ENCODE measurements at places on chromosomes 16 and 17.

DNA sequence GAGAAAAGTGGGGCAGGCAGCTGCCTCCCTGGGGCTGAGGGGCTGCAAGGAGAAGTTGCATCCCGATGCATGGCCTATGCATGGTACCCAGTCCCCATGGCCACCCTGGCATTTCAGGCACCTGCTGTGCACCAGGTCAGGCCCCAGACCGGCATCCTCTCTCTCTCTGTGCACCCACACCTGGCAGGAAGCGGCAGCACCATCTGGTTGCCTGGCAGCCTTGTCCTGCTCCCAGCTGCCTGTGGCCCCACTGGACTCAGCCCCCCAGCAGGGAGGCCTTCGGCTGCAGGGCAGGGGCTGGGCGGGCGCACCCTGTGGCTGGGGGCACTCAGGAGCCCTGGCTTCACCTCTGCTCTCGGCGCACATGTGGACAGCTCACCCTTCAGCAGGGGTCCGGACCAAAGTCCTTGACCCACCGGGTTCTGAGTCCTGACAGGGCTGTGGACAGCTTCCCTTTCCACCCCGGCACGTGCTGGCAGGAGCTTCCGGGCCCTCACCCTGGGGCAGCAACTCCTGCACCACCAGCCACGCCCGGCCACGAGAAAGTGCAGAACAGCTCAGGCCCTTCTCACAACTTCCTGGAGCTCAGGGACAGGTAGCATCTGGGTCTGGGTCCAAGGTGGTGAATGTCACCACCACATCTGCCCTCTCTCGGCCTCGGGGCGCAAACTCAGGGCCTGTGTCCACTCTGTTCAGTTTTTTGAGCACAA lies 36.7 kb downstream of the CTU2 start:
- no peak for DNase-seq

DNA sequence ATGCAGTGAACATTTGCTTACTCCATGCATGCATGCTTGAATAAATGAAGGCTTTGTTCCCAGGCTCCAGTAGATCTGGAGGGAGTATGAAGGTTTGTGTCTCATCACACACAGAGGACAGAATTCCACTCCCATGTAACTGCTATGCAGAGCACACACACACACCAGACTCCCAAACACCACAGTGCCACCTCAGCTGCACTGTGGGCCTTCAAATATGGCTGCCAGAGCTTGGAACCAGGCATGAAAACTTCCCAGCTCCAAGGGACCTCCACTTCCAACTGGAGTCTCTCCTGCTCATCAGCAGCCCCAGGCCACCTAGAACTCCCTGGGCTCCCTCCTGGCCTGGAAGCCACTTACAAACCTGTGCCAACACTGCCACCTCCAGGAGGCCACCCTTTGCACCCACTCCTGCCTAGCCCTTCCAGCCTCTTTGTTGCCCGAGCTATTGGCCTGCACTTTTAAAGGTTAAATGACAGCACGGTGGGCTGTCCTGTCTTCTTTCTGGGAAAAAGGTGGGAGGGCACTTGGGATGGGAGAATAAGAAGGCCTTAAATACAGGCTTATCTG lies 151.2 kb downstream of the ZNF423 start:
- no peak for DNase-seq

DNA sequence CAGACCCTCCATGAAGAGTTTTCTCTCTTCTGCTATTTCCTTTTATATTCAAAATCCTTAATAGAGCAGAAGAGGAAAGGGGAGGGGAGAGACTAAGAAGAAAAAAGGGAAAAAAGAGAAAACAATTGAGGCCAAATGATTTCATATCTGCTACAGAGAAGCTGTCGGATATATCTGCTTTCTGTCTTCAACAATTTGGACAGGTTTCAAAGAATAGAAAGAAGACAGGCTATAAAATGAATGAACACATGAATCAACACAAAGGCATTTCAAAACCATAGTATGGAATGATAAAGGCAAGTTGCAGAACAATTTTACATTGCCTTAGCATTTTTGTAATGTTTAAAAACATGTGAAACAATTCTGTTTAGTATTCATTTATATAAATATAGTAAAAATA lies 4.7 kb upstream of the CMTR2 start:
- DNase-seq = no peak

DNA sequence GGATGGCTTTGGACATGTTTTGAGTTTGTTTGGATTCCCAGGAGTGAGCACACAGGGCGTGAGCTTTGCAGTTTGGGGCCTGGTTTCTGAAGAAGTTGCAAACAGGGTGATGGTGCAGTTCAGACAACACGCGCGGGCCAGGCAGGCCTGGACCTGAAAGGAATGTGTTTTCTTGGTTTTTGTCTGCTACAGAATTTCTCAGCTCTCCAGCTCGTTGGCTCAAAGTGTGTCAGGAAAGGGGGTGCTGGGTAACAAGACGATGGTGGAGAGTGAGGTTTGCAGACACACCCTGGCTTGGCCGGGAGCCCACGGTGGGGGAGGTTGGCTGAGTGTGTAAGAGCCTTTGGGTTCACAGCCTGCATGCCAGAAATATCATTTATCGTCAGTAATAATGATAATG lies 82.3 kb downstream of the CMIP start:
- no peak for DNase-seq

DNA sequence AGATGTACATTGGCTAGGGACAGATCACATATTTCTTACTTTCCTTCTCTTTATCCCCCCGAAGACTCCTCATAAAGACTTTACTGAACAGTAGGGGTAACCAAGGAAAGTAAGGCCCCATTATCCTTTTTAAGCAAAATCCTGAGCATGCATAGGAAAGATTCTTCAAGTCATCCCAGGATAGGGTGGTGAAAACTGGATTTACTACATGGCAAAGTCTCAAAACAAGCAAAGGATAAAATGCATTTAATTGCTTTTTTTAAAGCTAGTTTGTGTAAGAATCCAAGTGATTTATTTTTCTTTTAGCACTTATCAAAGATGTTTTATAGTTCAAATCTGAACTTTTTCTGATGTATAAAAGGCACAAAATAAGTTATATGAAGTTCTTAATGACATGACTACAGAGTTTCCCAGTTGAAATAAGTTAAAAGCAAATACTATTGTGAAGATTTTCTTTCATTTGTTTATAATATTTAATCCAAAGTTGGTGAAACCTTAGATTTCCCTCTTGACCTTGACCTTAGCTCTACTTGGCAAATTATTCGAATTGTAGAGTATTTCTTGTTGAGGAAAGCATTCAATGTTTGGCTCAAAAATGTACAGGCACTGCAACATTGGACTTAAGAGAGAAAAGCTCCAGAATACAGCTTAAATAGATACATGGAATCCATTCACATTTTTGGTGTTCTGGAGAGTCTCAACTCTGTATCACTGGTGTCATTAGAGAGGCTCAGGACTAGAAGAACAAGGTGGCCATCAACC lies 104.3 kb downstream of the ABCA8 start:
- DNase-seq = no peak

- DNase-seq = no peak
Measured at GRCh38 chr16:86622700-86623615, 44.6 kb downstream of the FOXL1 start.

- no peak for DNase-seq
Measured at GRCh38 chr16:88381820-88382451, 823 bp upstream of the ZNF469 start.

DNA sequence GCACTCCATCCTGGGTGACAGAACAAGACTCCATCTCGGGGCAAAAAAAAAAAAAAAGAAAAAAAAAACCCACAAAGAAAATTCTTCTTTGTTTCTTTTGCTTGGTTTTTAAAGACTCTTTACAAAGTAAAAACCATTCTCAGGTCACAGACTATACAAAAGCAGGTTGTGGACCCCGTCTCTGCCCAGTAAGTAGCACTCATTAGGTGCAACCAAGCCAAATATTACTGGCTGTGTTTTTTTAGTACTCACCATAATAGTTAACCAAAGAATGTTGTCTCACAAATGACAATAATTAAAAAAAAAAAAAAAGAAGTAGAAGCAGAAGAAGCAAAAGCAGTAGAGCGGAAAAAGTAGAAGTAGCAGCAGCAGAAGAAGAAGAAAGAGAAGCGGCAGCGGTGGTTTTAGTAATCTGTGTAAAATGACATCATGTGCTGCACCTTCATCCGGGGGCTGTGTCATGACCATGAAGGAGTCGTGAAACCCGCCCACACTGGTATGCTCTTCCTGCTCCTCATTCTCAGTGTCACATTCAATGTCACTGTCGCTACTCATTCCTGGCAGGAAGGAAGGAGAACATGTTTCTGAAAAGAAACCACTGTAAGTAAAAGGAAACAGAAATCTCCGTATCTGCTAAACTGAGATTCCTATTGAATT lies 105.4 kb downstream of the TRIM37 start:
- no peak for DNase-seq

DNA sequence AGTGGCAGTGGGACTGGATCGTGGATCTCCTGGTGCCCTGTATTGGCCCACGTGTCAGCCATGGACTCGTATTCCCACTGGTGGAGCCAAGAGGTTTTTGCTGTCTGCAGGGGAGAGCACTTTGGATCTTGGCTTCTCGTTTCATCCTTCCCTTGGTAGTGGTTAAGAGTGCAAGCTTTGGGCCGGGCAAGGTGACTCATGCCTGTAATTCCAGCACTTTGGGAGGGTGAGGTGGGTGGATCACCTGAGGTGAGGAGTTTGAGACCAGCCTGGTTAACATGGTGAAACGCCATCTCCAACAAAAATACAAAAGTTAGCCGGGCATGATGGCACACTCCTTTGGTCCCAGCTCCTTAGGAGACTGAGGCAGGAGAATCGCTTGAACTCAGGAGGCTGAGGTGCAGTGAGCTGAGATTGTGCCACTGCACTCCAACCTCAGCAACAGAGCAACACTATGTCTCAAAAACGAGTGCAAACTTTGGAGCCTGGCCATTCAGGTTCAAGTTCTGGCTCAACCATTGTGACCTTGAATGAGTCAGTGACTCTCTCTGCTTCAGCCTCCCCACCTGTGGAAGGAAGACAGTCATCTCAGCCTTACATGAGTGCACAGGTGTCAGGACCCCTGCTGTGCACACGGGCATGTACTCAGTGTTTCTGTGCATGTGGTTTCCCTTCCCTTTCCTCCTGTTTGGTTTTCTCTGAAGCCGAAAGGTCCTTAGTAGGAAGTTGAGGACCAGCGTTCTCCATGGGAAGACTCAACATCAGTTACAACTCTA lies 57.4 kb downstream of the PLCG2 start:
- DNase-seq = no peak

DNA sequence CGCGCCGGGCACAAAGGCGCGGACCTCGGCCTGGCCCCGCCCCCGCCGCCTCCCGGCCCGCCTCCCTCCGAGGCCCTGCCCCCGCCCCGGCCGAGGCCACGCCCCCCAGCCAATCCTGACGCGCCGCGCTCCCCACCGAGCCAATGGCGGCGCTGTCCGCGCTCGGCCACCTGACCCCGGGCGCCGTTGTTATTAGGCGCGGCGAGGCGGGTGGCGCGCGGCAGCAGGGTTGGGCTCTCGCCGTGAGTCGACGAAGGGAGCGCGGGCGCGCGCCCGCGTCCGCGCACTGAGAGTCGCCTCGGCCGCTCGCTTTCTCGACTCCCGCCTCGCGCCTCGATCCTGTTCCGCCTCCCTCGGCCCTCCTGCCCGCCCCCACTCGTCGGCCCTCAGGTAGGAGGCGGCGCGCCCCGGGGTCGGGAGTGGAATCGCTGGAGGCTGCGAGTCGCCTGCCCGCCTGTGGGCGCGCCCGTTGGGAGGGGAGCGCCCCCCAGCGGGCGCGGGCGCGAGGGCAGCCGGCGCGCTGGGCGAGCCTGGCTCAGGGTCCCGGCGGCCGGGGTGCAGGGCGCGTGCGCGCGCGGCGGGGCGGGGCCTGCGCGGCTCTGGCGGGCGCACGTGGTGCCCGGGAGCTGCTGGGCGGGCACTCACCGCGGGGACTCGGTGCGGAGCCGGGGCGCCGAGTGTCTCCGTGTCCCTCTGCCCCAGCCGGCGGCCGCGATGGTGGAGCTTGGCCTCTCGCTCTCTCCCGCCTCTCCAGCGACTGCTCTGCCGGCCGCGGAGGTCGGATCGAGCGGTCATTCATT lies 405 bp upstream of the CBLN1 start:
- DNase-seq = no peak

DNA sequence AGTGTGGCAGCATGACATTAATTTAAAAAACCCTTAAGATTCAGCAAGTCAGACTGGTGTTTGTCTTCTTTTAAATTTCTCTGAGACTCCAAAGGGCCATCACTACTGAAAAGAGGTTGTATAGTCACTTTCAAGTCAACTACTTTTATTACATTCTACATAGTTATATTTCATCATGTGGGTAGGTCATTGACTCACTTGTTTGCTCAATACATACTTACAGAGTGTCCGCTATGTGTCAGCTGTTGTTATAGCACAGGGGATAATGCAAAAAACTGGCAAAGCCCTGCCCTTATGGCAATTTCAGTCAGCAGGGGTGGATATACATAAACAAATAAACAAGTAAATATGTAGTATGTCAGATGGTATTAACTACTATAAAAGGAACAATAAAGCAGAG lies 2.5 kb upstream of the MYH4 start:
- no peak for DNase-seq

GRCh38 chr17:8588877-8589554 lies 41.5 kb downstream of the MYH10 start:
- DNase-seq = no peak

GRCh38 chr17:50218071-50218759 lies 16.8 kb upstream of the COL1A1 start:
- DNase-seq = no peak
